ENCODE measurements at places on chromosomes 2 and 18.
A peak's percentile ranks its signal among the peaks of the same experiment; 100 is the strongest.

GRCh38 chr18:5513947-5514346 lies 29.9 kb downstream of the EPB41L3 start:
- DNase-seq = no peak

GRCh38 chr2:10211844-10212422 lies 89.4 kb downstream of the RRM2 start:
- no peak for DNase-seq

DNA sequence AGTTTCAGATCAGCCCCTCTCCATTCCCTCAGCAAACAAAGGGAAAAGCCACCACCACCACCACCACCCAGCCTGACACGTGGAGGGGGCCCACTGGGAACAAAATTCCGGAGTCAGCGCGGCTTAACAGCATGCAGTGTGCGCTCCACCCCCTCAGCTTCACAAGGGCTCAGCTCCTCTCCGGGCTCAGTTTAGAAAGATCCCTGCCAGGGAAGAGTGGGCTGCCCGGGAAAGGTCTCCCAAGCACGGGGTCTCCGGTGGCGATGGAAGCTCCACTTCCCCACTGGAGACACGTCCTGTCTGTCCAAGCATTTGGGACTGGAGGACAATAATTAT lies 55.7 kb downstream of the SNORC start:
- DNase-seq = no peak

DNA sequence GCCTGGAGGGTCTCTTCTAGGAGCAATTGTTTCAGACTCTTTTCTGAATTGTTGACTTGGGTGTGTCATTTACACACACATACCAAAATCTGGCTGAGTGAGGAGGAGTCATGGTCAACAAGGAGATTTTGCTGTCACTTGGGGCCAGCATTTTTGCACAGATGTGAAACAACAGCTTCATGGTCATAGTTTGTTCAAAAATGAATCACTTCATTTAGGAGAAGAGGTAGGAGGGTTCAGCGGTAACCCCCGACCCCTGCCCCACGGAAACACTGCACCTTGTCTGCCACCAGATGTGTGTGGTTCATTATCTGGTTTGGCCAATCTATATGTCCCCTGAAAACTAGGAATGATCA lies 42.2 kb downstream of the LBH start:
- no peak for DNase-seq

GRCh38 chr18:48351216-48352050 lies 57.8 kb downstream of the ZBTB7C start:
- DNase-seq = no peak

DNA sequence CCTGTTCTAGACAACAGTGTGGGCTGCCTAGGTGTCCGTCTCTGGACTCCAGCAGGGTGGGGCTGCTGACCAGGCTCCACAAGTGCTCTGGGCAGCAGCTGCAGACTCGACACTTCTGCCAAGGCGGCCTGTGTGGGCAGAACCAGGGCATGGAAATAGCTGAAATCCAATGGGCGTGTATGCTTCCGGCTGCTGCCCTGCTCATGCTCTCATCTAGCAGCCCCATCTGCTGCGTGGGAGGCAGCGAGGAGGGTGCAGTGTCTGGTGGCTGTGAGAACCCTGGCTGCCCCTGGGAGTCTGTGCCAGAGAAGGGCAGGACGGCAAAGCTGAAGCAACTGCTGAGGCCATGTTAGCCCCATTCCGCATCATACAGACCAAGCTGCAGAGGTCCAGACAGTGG lies 174.9 kb downstream of the SOX11 start:
- no peak for DNase-seq

GRCh38 chr2:74576863-74577229 lies 22.3 kb downstream of the DOK1 start:
- no peak for DNase-seq

DNA sequence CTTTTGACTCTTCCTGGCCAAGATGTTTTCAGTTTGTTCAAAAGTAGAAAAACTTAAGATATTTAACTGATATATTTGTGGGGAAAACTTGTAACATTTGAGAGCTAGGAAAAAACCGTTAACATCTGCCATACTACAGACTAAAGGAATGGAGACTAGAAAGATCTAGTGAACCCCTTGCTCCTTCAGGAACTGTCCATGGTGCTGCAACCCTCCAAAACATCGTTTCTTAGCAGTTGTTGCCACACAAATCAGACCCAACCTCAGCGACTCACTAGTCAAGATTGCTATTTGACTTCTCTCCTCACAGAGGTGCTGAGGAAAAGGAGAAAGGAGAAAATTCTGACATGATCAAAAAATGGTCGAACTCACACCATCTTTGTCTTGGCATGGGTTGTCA lies 393.8 kb upstream of the LYPD1 start:
- DNase-seq = no peak

DNA sequence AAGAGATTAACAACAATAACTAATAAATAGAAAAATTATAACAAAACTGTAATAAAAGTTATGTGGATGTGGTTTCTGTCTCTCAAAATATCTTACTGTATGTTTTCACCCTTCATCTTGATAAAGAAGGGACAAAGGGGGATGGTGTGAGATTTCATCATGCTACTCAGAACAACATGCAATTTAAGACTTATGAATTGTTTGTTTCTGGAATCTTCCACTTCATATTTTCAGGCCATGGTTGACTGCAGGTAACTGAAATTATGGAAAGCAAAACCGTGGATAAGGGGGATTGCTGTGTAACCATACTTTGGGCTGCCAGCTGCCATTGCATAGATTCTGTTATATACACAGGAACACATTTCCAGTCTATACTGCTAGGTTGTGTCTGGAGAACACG lies 45.6 kb downstream of the NEB start:
- no peak for DNase-seq

GRCh38 chr2:61538920-61539520 lies 864 bp upstream of the XPO1 start:
- DNase-seq = peak; percentile 75

- DNase-seq = no peak
Observed at GRCh38 chr2:39689876-39690275, 24.2 kb downstream of the TMEM178A start.

GRCh38 chr18:13889671-13890070 lies 25.7 kb downstream of the MC2R start:
- no peak for DNase-seq

DNA sequence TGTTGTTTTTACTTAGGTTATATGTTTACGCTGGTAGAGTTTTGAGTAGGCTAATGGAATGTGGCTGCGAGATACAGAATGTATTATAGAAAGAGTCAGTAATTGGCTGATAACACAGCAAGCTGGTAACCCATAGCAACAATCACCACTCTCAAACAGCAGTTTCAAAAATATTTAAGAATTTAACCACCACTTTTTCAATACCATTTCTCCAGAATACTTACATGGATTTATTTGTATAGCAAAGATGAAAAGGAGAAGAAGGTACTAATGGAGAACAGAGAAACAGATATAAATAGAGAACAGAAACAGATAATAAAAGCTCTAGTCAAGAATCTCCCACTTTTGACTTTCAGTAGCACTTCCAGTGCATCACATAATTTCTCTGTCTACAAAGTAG lies 188.3 kb upstream of the SLC39A10 start:
- no peak for DNase-seq

Measured in NCI-H1105 treated with DMSO at 0.1 percent for 48 hours (cell line).